ENCODE measurements at places on chromosomes 1 and 21.

DNA sequence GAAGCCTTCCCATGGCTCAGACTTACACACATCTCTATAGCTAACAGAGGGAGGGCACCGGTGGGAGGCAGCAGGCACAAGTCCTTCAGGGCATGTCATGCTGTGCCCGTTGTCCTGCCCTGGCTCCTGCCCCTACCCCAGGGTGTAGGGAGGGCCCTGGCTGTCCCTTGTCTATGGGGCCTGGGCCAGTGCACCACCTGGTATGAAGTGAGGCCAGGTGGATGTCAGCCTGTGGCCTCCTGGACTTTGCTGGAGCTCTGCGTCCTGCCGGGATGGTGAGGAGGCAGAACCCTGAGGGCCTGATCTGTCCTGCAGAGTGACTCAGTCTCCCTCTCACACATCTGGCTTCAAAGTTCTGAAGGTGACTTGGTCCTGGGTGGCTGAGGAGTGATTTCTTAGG is 47.3 kb upstream of the GPR37L1 start:
- DNase-seq, result no peak

DNA sequence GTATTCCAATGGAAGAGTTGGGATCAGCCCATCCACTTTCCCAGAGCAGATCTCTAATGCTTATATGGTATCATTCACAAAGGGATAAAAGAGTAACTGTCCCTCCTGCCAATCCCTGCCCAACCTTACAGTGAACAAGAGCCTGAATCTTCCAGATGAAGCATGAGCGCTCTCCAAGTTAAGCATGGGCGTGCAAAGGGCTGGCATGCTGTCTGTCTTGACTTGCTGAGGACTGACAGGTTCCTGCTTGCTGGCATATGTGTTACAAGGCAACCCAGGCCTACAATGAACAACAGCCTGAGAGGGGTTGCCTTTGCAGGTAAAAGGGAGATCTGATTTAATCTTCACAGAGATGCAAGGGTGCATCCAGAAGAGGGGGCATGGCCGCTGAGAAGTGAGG is 155.6 kb upstream of the SOD1 start:
- no peak for DNase-seq

GRCh38 chr1:208108646-208109330 is 135.4 kb downstream of the PLXNA2 start:
- no peak for DNase-seq

GRCh38 chr1:177092001-177092400 is 72.5 kb downstream of the ASTN1 start:
- DNase-seq, result no peak

DNA sequence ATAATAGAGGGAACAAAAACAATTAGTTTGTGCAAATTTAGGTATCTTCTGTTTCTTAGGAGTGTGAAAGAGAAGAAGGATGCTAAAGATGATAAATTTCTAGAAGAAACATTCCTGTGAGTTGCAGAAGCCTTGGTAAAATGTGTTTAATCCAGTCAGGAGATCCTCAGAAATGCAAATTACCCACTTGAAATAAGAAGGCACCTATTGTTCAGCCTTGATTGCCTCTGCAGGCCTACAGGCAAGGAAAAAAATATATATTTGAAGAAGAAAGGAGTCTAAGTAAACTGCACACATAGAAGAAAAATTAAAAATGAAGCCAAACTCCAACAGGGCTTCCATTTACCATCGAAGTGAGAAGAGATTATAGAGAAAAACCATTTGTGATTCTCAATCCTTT is 51.0 kb upstream of the LHX8 start:
- DNase-seq, result no peak

DNA sequence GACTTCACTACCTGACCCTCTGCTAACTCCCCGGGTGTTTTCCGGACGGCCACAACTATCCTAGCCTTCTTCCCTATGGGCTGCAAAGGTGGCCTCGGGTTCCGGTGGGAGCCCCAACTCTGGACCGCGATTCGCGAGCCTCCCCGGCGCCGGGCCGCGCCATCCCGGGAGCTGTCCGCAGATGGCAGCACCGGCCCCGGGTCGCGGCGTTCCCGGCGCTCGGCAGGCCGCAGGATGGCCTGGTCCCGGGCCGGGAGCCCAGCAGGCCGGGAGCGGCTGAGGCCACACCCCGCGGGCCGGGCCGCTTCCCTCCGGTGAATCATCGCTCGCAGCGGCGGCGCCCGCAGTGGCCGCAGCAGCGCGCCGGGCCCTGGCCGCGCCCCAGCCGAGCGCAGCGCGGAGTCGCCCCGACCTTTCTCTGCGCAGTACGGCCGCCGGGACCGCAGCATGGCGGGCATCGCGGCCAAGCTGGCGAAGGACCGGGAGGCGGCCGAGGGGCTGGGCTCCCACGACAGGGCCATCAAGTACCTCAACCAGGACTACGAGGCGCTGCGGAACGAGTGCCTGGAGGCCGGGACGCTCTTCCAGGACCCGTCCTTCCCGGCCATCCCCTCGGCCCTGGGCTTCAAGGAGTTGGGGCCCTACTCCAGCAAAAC is at the start of gene CAPN2:
Gene CAPN2, plus strand, starts transcription at position 346 of the 656 bp plus-strand sequence. Its CDS starts 102 bp downstream, at position 448.
- no peak for DNase-seq

DNA sequence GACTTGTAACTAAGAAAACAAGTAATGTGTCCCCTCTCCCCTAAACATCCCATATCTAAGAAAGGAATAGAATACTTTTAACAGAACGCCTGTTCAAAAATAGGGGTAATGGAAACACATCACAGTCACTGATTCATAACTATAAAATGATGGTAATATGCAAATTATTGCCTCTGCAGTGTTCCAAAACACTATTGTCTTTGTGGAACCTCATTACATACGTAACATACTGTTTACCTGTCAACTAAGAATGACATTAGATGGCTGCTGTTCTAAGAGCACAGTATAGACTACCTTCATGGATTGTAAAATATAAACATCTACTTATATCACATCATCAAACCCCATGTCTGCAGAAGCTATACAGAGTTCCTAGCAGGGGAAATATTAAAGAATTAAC is 3.4 kb upstream of the BCL2L15 start:
- no peak for DNase-seq

GRCh38 chr21:31354604-31355443 is 10.8 kb upstream of the TIAM1 start:
- no peak for DNase-seq

DNA sequence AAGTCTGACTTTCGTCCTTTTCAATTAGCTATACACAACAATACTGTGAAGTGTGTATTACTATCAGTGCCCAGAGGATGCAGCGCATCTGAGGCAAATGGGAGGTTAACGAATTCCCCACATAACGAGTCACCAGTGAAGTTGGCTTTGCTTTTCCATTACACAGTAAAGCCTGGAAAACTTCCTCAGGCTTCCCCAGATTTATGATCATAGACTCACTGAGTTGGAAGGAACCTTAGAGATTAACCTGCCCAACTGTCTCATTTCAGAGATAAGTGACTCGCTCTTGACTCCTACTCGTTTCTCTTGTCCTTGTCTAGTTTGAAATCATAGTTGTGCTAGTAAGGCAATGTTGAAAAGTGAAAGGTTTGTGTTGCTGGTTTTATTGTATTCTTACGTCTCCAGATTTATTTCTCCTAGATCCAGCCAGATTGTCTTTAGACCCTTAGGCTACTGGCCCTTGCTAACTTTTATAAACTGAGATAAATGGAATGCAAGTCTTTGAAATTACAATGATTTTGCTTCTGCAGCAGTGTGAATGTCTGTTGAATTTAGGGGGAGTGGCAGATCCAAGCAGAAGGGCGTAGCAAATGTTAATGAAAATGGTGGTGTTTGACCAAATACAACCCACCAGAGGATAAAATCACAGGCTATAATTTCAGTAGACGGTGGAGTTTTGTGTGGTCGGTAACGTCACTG is 17.3 kb downstream of the S1PR1 start:
- peak; percentile 16 for DNase-seq

DNA sequence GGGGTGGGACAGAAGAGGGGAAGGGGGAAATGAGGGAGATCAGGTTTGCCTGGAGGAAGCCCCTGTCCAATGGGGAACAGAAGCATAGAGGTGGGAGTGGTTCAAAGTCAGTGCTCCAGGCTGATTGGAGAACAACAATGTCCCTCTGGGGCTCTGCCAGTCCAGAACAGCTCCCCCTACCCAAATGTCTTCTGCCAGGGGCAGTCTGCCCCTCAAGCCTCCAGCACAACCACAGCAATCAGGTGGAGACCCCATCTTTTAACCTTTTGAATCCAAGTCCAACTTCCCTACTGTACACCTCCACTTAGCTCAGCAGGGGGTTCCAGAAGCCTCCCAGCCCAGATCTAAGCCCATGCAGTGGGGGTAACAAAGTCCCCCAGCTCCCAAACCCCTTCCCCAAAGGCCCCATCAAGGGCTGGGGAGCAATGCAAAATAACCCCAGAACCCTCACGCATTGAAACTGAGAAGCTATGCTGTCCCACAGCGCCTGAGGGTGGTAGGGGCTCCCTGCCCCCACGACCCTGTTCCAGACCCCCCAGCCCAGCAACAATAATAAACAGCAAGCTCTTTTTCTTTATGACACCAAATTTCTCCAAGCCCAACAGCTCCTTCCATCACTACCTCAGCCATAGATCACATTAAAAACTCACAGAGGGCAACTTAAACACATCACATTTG is 3.3 kb downstream of the AHDC1 start:
- peak; percentile 75 for DNase-seq

DNA sequence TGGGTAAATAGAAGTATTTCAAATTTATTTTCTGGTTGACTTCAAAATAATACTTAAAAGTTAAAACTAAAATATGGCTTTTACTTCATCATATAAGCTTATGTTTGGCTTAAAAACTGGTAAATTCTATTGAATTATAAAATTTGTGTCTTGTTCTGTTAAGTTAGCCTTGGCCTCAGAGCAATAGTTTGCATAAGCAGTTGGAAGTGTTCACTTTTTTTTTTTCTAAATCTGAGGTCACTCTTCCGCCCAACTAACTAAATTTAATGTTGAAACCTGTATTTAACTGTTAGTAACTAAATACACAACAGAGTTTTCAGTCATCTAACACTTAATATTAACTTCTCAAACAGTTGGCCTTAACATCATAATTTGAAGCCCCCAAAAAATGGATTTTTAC is 871.7 kb upstream of the ADAMTS5 start:
- DNase-seq, result no peak

DNA sequence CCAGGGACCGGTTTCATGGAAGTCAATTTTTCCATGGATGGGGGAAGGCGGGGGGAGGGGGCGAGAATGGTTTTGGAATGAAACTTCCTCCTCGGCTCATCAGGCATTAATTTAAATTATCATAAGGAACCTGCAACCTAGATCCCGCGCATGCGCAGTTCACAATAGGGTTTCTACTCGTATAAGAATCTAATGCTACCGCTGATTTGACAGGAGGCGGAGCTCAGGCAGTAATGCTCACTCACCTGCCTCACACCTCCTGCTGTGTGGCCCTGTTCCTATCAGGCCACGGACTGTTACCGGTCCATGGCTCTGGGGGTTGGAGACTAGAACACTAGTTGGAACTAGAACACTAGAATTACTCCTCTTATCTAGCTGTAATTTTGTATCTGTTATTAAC is 38.0 kb downstream of the PRRX1 start:
- no peak for DNase-seq

- DNase-seq, result no peak
Measured at GRCh38 chr1:197302775-197303174, 34.7 kb downstream of the CRB1 start.

- DNase-seq, result no peak
Measured at GRCh38 chr1:52636721-52637695, 4.0 kb downstream of the SHISAL2A start.

- DNase-seq, result no peak
Measured at GRCh38 chr1:156748670-156749418, 2.6 kb downstream of the HDGF start.

DNA sequence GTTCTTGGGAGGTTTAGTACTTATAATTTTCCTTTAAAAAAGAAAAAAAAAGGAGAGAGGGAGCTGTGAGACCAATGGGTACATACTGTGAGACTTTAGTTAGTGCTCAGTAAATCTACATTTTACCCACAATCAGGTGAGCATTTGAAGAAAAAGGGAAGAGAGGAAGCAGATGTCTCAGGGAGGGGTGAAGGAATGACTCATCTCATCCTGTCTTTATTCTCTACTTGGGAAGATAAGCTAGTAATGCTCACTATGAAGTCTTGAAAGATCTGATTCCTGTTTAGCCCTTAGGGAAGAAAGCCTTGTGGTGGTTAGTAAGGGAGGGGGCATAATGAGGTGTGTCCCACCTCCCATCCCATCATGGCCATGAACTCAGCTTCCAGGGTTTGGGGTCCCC is 112.6 kb downstream of the PLD5 start:
- DNase-seq, result no peak

DNA sequence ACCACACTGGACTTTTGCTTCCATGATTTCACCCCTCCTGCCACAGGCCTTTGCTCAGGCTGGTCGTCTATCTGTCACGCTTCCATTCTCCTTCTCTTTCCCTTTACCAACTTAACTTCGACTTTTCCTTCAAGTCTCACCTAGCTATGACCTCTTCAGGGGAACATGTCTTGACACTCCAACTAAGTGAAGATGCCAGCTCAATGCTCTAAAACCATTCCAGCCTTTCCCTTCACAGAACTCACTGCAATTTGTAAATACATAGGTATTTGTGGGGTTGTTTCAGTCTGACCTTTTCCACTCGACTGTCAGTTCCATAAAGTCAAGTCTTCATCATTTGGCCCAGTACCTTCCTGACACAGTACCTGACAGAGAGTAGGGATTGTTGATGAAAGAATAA is 358.6 kb upstream of the CAMK1G start:
- no peak for DNase-seq

GRCh38 chr1:10257851-10258250 is 47.5 kb downstream of the KIF1B start:
- DNase-seq, result no peak

DNA sequence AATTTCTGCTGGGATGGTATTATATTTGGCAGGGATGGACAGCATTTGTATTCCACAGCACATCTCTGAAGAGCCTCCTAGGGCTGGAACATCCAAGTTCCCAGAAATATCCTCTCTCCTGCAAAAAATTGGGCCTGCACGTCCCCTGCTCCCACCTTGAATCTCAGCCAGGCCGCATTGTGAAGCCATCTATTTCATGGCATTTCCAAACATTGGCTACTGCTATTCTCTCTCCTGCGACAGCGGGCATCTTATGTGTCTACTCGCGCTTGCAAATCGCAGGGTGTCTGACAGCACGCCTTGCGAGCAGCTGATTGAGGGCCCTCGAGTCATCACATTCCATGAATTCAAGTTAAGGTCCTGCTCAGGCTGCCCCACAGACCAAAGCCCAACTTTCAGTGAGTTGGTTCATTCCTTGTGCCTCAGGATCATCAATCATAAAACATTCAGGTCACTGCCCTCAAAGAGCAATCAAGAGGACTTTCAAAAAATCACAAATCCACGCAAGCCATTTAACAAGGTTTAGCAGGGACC is 15.8 kb downstream of the RGS8 start:
- no peak for DNase-seq

DNA sequence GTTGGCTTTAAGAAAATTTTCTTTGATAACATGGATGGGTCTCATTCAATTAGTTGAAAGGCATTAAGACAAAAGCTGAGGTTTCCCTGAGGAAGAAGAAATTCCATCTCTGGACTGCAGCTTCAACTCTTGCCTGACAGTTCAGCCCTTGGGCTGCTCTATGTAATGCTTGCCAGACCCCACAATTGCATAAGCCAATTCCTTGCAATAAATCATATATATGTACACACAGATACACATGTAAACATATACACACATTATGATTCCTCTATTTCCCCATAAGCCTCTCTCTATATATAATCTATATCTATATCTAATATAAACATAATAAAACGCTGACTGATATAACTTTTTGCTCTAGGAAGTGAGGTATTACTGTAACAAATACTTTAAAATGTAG is 301.5 kb upstream of the PRMT6 start:
- no peak for DNase-seq

- DNase-seq, result no peak
Measured at GRCh38 chr1:170445096-170445495, 86.9 kb upstream of the GORAB start.

GRCh38 chr1:12383786-12384185 is 154.0 kb downstream of the VPS13D start:
- DNase-seq, result no peak

Data from NCI-H446 (cell line).